ENCODE measurements at places on chromosomes 11 and 22.
A peak's percentile ranks its signal among the peaks of the same experiment; 100 is the strongest.

DNA sequence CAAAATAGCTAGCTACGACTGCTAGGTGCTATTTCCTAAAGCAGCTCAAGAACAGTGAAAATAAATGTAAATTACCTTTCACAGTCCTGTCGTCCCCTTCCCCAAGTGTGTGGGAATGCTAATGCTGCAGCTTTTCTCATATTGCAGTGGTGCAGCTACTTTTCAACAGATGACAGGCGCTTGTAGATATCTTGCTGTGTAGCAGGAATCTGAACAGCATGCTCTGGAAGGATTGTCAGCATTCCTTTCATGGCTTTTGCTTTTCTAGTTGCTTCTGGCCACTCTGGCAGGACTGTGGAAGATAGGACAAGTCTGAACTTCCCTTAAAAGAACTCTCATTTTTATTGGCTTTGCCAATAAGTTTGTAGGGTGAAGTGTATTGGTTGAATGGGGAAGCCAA is 18.8 kb downstream of the FAR1 start:
- no peak for DNase-seq

DNA sequence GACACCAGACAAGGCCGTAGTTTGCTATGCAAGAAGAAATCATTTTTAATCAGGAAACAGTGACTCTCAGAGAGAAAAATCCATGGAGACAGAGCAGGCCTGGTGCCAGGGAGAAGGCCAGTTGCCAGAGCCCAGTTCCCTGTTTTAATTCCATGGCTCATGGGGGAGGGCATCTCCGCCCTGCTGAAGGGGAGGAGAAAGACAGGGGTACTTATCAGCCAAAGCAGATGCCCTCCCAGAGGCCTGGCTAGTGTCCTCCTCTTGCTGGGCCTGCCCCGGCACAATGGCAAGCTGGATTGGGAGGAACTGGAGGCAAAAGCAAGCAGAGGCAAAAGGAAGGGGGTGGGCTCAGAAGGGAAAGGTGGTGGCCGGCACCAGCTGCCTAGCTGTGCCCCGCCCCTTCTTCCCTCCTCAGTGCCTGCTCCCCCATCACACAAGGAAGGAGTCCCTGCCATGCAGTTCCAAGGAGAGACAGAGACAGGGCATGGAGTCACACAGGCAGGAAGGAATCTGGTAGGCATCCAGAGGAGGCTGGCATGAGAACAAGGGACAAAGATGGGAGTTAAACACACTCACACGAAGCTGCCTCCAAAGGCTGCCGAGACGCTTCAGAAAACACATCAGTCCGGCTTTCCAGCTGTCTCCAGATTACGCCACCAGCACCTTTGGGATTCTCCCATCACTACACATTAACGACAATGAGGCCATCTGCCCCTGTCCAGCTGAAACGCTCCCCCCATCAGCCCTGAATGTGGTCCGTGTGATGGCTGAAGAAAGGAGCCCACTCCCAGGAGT is 591.8 kb downstream of the BUD13 start:
- no peak for DNase-seq

- DNase-seq: no peak
These were observed 19.2 kb upstream of the MMP13 start for GRCh38 chr11:102974552-102975280.

DNA sequence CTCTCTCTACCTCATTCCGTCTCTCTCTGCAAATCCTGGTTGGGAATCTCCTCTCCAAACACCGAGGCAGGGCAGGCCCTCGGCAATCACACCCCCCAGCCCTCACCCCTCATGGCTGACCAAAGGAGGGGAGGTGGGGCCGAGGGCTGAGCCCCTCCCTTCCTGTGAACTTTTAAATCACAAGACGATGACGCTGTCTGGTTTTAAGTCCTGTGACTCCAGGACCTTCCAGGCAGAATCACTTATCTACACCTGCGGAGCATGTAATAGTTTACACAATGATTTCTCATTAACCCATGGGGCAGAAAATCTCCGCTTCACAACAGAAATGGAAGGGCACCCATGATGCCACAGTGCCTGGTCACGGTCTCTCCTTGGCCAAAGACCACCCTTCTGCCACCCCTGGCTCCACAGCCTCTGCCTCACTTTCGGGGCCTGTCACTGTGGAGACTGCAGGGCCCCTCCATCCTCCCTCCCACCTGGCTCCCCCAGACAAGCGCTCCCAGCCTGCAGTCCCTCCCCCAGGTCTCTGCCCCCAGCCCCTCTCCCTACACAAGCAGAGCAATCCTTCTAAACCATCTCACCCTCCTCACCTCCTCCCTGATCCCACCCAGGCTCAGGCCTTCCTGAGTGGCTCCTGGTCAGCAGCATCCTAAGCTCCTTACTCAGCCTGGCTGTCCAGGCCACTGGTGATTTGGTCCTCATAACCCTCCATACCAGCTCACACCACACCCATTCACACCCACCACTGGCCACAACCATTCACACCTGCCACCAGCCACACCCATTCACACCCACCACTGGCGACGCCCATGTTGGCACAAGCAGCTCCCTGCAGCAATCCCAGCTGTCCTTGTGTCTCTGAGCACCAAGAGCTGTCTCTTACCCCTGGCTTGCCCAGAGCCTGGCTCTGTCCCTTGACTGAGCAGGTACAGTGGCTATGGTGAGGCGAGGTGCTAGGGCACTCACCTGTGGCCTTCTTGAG is 30.7 kb upstream of the ARFGAP3 start:
- DNase-seq: no peak

DNA sequence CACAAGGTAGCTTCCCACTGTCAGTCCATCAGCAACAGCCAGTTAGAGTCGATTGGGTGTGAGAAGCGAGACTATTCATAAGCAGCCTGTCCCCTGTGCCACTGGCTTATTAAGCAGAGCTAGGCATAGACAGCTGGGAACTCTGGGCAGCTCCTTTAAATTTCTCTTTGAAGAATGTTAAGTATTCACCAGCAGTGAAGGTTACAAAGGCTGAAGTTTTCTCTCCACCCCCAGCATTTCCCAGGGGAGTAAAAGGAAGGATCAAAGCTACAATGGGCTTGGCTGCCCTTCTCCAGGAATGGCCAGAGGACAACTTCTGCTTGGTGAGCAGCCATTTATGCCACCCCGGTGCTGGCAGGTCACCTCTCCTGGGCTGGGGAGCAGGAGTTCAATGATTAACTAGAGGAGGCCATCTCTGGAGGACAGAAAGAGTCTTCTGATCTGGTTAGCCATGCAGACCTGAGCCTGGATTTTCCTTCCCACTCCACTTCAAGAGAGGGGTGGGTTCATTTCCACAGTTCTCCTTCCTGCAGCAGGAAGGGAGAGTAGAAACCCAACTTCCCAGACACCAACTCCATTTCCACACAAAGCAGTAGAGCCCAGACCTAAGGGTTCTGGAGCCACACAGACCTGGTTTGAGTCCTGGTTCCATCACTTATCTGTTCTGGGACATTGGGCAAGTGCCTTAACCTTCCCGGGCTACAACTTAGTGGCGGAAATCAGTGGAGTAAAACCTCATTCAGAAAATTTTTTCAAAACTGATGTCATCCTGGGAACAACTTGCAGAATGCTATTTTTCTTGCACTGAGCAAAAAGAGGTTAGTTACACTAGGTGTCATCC is 22.6 kb downstream of the POU2AF3 start:
- no peak for DNase-seq

GRCh38 chr11:128172046-128172878 is 415.1 kb downstream of the ETS1 start:
- peak; percentile 73 for DNase-seq

GRCh38 chr11:3671334-3672254 is at the start of gene CHRNA10:
TSS of gene CHRNA10 (minus strand) at chr11:3671384. CDS start at chr11:3671312, 72 bp downstream.
- DNase-seq: no peak

- no peak for DNase-seq
These were observed 121.1 kb upstream of the GUCY1A2 start for GRCh38 chr11:107139396-107139795.

DNA sequence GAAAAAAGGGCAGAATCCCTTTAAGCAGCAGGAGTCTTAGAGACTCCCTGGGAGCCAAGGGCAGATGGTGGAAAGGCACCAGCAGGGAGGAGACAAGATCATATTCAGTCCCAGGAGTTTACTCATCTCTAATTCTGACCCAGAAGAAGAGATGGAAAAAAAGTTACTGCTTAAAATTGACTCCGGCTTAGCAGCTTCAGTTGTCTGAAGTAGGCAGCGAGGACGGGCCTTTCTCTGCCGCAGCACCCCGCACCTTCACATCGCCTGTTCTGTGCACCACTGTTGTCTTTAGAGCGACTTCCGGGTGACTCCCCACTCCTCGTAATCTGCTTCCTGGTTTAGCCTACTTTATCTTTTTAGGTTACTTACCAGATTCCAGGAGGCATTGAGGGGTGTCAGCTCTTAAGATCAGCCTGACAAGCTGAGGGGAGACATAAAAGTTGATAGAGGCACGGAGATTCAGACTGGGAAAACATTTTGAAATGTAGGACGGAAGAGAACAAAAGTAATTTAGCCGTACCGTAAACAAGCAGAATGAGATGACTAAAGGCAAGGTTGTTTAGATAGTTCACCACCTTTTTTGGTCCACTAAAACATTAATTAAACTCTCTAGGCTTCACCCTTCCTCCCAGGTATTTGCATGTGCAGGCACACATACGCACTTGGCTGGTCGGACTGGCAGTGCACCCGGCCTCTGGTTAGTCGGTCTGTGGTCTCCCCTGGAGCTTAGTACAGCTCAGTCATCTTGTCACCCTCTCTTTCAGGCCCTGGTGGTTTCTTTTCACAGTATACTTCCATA is 74.3 kb downstream of the CECR2 start:
- no peak for DNase-seq

DNA sequence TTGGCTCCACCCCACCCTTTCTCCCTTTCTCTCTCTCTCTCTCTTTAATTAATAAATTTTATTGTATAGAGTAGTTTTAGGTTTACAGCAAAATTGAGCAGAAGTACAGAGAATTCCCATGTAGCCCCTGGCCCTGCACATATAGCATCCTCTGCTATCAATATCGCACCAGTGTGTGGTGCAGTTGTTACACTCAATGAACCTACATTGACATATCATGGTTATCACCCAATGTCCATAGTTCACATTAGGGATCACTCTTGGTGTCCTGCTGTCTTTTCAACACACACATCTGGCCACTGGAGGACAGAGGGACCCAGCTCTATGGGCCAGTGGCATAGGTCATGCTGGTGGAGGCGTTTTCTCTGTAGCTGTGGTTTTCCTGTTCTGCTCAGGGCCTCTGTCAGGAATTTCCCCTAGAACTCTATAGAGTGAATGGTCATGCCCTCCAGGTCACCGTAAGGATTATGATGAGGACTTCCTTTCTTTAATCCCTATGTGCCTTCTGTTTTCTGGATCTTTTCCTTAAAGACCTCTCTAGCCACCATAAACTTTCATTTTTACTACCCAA is 98.2 kb upstream of the NAV2 start:
- DNase-seq: no peak

GRCh38 chr22:48761546-48761945 is 1066.1 kb downstream of the BRD1 start:
- DNase-seq: no peak

- DNase-seq: no peak
These were observed 1.9 kb downstream of the REXO2 start for GRCh38 chr11:114440971-114441763.

DNA sequence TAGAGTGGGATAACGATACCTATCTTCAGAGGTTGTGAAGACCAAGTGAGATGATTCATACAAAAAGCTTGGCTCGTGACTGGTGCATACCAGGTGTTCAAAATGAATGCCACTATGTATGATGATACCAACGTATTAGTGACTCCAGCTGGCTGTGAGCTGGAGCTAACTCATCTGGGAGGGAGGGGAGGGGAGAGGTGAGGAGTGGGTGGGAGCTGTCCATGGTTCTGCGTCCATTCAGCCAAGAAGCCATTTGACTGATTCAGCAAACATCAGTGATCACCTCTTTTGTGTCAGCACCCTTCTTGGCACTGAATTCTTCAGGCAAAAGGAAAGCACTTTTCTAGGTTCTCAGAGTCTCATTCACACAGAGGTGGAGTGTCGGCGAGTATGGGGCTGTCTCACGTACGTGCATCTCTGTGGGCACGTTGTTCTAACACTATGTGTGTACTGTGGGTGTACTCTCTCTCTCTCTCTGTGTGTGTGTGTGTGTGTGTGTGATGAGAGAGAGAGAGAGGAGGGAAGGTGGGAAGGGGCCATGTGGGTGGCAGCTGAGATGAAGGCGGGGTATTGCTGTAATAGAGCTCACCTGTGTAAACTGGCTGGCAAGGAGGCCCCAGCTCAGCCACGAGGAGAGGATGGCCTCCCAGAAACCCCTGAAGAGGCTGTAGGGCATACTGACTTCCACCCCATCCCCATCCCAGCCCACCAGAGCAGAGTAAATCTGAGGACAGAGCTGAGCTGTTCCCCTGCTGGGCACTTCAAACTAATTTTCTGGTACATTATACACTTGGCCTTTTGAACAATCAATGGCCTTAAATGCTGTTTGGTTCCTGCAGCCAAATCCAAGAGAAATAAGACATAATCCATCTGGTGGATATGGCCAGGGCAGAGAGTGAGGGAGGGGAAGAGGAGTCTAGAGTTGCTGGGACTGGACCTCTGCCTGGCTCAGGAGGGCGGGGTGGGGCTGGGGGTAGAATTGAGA is 96.1 kb upstream of the THY1 start:
- peak; percentile 19 for DNase-seq

GRCh38 chr22:44190381-44190976 is 9.8 kb downstream of the PARVG start:
- no peak for DNase-seq

DNA sequence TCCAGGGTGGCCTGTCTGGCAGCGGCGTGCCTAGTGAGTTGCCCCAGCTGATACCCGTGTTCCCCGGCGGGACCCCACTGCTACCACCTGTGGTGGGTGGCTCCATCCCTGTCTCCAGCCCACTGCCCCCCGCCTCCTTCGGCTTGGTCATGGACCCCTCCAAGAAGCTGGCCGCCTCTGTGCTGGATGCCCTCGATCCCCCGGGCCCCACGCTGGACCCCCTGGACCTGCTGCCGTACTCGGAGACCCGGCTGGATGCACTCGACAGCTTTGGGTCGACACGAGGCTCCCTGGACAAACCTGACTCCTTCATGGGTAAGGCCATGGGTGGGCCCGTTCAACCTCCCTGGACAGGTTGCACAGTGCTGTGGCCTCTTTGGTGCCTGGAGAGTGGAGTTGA is 38.5 kb downstream of the ZC3H7B start:
- no peak for DNase-seq

- no peak for DNase-seq
These were observed at the start of gene FOLH1 for GRCh38 chr11:49208006-49208721. TSS of gene FOLH1 (minus strand) at chr11:49208602. CDS start at chr11:49208409, 193 bp downstream.

DNA sequence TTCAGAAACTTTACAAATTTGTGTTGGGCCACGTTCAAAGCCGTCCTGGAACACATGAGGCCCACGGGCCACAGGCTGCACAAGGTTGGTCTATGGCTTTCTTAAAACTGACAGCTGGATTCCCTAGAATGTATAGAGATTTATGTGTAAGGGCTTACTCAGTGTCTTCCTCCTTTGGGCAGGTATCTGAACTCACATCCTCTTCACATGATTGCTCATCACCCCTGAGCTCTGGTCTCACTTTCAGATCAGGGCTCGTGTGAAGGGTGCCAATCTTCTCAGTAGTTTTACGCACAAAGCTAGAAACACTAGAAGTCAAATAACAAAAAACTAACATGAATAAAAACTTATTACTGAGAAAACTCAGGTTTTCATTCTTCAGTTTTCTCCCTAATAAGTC is 27.1 kb downstream of the HPS5 start:
- no peak for DNase-seq

Measured in T-helper 2 cell (primary cell).